Inflammatory macrophage treated with lipopolysaccharide for 1 hour (primary cell): ENCODE measurements at places on chromosomes 5 and 9.

GRCh38 chr5:1641560-1642166, 117.9 kb upstream of the LPCAT1 start:
- peak; percentile 79 for DNase-seq

- DNase-seq: peak; percentile 9
Measured at GRCh38 chr5:81505672-81506071, 111.7 kb upstream of the ACOT12 start.

DNA sequence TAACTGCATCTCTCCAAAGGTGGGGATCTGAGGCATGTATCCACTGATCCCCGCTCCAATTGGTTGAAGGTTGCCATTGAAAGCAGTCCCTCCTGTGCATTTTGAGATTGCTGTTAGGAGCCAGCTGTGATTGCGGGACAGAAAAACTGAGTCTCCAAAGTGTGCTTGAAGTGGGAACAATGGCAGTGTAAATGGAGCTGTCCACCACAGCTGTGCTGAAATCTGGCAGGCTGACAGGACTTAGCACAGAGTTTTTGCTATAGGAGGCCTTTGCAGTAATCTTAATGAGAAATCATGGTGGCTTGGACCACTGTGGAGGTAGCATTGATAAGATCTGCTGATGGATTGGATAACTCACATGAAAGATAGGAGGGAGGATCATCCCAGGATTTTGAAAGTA, 3.3 kb downstream of the RNF20 start:
- DNase-seq: no peak

DNA sequence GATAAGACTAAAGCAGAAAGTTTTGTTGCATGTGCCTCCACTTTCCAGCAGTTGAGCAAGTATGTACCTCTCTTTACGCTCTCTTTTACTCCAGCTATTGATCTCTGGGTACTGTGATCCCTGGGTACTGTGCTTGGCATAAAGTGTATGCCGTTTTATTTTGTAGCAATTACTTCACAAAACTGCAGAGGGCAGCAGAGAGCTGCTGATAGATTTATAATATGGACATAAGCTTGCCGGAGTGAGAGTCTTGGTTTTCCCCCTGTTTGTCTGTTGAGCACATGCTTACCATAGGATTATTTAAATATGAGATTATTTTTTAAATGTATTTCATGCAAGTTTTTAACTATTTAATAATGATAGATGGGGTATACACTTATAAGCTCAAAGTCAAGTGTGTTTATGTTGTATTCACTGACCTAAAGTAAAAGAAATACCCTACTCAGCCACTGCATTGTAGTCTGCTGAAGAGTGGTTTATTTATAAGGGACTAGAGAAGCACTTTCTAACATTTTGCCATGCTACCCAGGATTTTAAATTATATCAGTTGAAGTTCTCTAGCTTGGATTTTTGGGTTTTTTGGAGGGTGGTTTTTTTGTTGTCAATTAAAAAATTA, 13.0 kb downstream of the TTC1 start:
- peak; percentile 52 for DNase-seq

DNA sequence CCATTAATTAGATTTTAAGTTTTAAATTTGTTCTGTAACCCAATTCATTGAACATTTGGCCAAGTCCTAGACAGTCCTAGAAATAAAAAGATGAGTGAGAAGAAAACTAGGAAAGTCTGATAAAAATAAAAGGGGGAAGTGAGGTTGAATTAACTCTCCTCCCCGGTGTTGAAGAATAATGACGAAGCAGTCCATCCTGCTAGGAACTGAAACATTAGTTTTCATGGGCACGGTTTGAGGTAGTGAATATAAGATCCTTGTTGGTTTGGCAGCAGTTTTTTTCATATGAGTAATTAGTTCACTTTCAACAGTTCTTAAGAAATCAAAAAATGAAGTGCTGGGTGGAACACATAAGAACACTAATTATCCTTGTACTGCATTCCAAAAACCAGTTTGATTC, 103.1 kb downstream of the MTREX start:
- DNase-seq: peak; percentile 29

- no peak for DNase-seq
Measured at GRCh38 chr5:116669261-116670031, 94.8 kb upstream of the SEMA6A start.

- no peak for DNase-seq
Measured at GRCh38 chr5:72231991-72232703, 87.9 kb downstream of the MRPS27 start.

DNA sequence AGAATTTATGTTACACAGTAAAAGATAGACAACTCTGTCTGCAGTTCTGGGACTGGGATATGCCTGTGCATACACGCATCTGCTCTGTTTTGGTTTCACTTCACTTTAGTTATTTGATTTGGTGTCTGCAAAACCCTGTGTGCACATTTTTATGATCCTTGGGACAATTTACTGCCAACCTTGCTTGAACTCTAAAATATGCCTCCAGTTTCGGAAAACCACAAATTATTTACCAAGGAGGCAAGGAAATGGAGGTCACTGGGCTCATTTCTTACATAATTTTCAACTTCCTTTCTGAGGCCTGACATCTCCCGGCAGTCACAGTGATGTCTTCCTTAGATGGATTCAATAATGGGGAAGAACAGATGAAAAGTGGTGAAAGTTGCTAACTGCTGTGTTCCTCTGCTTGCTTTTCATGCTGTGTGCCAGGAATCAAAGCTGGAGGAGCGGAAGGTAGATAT, 61.2 kb upstream of the TAF11L2 start:
- DNase-seq: peak; percentile 55

GRCh38 chr5:126883564-126884245, 106.8 kb downstream of the LMNB1 start:
- no peak for DNase-seq

DNA sequence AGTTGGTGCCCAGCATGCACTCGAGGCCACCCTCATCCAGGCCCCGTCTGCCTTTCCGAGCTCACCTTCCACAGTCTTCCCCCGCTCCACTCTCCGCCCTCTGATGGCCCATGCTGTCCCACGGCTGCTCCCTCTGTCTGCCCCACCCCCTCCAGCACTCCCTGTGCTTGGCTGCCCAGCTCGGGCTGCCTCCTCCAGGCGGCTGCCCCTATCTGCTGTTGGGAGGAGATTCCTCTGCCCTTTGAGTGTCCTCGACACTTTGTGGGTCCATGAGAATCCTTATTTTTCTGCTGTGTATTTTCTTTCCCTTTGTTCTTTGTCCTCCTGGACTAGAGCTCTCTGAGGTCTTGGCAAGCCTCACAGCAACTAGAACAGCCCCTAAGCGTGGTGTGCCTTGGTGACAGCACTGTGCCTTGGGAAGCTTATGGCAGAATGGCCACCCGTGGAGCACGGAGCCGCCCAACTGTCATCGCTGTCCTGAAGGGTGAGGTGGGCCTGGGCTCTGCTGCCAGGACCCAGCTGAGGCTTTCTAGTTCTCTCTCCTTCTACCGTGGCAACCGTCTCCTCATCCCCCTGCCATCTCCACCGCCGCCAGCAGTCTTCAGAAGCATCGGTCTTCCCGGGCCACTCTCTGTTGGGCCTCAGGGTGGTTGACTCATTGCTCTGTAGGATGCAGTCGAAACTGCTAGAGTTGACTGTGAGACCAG, 5.2 kb downstream of the NTMT1 start:
- DNase-seq: peak; percentile 26

GRCh38 chr5:170337045-170337733, 39.6 kb upstream of the LCP2 start:
- DNase-seq: no peak

DNA sequence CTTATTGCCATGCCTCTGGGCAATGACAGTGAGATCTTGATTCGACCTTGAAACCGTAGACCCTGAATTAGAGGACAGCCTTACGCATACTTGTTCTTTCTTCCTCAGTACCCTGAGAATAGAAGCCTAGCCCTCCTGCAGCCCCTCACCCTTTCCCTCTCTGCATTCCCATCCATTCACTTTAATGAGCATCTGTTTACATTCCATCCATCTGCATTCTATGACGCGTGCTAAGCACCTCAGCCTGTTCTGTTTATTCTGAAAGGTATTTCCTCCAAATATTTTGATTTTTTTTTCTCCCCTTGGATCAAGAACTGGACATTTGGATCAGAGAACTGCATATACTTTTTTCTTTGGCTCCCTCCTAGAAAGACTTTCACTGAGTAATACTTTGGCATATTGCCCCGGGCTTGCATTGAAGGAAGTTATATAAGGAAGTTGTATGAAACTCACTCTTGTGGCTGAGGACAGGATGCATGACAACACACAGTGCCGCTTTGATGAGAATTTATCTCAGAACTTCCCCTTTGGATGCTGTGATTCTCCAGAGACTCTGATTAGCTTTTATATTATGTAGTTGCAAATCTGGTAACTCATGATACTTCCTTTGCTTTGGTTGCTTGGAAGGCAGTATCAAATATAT, 15.7 kb downstream of the TMEM8B start:
- DNase-seq: peak; percentile 93

GRCh38 chr5:33675958-33676464, 215.8 kb downstream of the ADAMTS12 start:
- DNase-seq: no peak

- peak; percentile 75 for DNase-seq
Measured at GRCh38 chr5:56202483-56202882, 30.6 kb downstream of the ANKRD55 start.

DNA sequence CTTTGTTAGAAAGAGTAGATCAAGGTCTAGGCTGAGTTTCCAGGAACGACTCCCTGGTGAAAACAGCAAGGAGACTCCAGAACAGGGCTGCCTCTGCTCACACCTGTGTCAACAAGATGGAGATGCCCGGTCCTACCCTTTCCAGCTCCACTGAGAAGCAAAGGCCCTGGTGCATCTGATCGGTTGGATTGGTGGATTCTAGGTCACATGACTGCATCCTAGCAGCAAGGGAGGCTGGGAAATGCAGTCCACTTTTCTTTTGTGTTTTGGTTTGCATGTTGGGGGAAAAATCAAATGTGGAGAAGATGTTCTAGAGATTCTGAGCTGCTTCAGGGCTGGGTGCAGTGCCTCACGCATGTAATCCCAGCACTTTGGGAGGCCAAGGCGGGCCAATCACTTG, 82.0 kb upstream of the TRIO start:
- no peak for DNase-seq

DNA sequence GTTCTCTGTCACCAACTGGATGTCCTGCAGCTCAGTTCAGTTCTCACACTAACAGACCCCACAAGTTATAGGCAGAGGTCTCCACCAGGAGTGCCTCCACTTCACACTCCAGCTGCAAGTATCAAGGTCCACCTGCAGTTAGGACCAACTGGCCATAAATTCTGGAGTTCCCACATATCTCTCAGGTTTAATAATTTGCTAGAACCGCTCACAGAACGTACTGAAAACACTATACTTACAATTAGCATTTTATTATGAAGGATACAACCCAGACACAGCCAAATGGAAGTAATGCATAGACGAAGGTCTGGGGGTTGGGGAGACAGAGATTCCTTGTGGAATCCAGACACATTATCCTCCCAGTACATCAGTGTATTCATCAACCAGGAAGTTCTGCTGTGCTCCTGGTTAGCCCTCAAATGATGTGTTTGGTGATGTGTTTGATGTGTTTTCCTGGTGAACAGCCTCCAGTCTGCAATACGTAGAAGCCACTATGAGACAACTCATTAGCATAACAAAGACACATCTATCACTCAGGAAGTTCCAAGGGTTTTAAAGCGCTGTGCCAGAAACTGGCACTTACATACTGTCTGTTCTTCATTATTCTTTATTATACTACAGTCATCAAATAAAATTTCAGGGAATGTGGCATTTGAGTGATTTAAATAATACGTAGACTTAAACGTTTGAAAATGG, 25.4 kb downstream of the OGN start:
- no peak for DNase-seq

GRCh38 chr5:80894083-80894482, 66.1 kb upstream of the RASGRF2 start:
- DNase-seq: no peak
